SK-N-SH treated with all-trans-retinoic acid at 6 μM for 48 hours (cell line): ENCODE measurements at places on chromosomes 1 and 21.

GRCh38 chr1:9903801-9904527 is 6.1 kb downstream of the CTNNBIP1 start:
- ATAC-seq, result no peak

DNA sequence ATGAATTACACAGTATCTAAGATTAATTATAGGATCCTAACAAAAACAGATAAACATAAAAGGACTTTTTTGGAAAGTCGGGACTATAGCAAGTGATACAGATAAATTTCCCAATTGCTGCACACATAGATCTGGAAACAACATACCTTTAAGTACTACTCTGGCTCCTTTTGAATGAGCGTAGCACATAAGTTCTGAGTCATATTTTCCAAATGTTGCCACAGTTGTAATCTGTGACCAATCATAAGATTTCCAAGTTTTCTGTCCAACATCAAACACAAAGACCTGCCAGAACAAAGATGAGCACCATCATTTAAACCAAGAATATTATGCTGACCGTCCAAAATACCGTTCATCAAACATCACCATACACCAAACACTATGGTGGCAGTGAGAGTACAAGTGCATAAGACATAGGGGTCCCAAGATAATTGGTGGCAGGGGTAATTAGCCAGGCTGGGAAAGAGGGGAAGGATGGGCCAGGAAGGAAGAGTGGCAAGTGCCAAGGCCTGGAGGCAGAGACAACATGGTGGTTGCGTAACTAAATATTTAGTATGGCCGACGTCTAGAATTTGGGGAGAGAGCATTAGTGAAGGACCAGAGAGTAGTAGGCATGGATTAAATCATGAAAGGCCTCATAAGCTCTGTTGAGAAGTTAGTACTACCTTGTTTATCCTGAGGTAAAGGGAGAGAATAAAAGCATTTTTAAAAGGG is 3.6 kb downstream of the CTBS start:
- ATAC-seq, result no peak

DNA sequence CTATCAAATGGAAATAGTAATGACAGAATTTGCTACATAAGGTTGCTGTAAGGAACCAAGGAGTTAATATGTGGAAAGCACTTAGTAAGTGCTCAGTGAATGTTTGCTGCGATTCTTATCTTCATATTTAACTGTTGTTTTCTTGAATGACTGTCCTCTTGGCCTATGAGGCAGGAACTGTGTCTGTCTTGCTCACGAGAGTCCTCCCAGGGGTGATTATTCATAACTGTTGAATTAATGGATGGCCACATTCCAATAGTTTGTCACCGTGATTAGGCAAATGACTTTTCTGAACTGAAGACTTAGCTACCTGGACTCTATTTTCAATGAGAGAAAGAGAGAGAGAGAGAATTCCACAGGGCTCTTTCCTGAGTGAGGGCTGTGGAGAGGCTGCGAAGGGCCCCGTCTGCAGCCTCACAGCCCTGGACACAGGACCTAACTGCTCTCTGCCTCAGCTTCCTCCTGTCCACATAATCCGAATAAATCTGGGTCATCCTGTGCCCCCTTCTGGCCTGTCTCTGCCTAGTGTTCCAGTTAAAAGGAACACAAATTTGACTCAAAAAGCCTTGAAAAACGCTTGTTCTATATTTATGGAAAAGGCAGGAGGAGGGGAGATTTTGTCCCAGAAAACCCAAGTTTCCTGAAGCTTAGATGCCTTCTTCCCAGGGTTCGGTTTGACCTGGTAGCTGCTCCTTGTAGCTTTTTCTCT is 8.5 kb downstream of the EDN2 start:
- peak; percentile 42 for ATAC-seq

DNA sequence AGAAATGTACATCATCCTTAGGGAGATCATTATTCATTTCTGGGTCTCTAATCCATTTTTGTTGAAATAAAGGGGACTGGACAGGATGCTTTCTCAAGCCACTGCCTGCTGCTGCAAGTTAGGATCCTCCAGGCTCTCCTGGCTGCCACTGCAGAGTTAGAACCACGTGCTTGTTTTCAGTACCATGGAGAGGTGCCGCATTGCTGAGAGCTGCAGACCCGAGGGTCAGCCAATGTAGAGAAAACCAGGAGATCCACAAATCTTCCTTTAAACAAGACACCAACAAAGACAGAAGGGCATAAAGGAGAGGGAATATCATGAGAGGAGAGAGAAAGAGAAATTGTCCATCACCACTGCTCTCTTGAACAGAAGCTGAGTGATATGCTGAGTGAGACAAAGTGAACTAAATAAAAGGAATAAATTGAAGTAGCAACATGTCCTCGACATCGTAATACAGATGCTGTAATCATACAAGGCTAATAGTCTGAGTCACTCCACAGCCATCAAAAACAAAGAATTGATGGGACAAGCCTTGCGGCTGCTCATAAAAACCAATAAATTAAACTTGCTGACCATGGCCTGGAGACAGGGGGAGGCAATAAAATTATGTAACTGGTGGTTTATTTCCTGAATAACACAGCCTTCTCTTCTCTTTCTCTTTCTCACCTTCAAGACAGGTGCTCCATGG is 255.7 kb downstream of the OMA1 start:
- peak; percentile 75; the same call in 2 of the 3 replicates for ATAC-seq

GRCh38 chr1:180101411-180101810 is 53.3 kb upstream of the QSOX1 start:
- ATAC-seq, result no peak

DNA sequence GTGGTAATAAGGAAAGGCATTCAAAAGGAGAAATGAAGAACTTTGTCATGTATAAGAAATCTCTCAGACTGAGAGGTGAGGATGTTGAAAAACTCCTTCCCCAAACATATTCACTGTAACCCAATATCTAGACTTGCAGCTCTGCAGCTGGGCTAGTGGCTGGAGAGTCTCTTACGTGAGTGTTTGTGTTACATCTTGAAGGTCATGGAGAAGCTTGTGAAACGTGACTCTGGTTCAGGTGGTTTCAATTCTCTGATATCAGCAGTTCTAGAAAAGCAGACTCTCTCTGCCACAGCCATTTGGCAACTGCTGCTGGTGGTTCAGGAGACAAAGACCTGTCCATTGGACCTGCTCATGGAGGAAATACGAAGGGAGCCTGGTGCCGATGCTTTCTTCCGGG is 55.0 kb upstream of the EPHA8 start:
- no peak for ATAC-seq

- ATAC-seq, result no peak
These were observed 39.7 kb upstream of the TMEM125 start for GRCh38 chr1:43229826-43230780.

- peak; percentile 76 for ATAC-seq
These were observed 116.1 kb upstream of the GORAB start for GRCh38 chr1:170415710-170416372.

- no peak for ATAC-seq
These were observed 247.2 kb downstream of the LRRC7 start for GRCh38 chr1:69814926-69815325.

- ATAC-seq, result no peak
These were observed 76.8 kb downstream of the FOXJ3 start for GRCh38 chr1:42258218-42258617.

- ATAC-seq, result no peak
These were observed 6.1 kb downstream of the IPO13 start for GRCh38 chr1:43952731-43953346.

- no peak for ATAC-seq
These were observed 2.4 kb upstream of the B4GALT3 start for GRCh38 chr1:161179698-161180097.

DNA sequence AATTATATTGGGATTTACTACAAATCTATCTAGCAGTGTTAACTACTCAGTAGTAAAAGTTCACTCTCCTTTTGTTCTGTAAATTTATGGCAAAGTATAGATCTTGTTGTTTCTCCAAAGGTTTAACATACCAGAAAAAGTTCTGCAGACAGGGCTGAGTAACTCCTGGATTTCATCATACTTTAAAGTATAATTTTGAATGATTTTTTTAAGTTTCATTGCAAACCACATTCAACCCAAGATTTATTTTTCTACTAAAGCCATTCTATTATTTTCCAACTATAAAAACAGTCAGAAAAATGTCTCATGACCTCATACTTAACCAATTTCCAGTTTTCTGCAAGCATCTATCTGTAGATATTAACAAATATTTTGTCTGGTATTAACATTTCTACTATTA is 585.8 kb upstream of the ZRANB2 start:
- ATAC-seq, result no peak

GRCh38 chr1:59427784-59428183 is 130.9 kb downstream of the FGGY start:
- ATAC-seq, result no peak

GRCh38 chr1:108645564-108646184 is 15.2 kb downstream of the HENMT1 start:
- no peak for ATAC-seq

DNA sequence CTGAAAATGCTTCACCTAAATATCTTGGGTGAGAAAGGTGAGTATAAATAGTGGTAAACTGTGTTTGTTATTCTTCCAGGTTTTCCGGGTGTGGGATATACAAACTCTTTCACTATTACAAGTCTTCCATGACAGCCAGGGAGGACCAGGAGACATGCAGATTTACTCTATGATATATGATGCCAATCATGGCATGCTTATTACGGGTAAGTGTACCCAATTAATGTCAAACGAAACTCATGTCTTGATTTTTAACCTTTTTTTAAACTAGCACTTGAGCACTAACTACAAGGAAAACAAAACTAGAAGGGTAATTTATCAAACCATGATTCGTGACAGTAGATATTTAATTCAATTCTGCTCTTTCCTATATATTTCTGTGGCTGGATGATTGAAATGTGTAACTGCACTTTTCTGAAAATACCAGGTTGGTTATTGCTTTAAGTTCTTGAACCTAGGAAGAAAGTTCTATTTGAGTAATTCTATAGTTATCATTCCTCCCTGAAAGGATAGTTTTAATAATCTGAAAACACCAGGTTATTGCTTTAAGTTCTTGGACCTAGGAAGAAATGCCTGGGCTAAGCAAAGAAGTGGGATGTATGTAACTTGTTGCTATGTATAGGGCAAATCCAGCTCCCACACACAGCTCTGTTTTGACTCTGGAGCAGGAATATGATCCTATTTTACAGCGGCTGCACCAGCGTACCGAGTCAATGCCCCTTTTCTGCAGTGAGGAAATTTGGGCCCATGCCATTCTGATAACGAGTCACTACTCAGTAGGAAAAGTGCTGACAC is 86.4 kb downstream of the WDR64 start:
- no peak for ATAC-seq

DNA sequence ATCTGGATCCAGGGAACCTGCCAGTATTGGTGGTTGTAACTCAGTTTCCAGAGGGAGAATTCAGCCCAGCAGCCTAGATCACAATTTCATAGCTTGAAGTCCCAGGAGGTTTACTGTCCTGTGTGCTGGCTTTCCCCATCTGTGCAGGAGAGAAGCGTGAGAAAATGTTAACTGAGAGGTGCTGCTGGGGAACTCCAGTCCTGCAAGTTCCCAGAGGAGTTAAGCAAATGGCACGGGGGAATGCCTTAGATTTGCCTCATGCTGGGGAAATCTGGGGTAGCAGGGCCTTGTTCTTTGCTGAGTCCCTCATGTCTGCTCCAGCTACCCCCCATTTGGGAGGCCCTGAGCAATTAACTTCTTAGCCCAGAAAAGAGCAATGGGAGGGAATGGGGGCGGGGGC is 25.1 kb upstream of the SLAMF6 start:
- no peak for ATAC-seq

DNA sequence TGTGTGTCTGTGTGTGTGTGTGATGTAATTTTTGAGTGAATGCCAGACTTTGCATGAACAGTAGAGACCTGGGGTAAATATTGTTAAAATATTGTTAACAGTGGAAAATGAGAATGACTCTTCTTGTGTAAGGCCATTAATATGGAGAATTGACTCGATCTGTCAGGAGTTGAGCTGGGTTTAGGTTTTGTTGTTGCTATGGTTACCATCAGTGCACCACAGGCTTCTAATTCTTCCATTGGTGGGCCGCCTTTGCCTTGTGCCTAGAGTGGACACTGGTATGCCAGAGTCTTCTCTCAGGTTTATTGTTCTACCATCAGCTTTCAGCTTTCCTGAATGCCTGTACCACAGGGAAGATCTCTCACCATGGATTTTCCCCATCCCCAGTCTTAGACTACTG is 10.0 kb upstream of the NHLH2 start:
- no peak for ATAC-seq

DNA sequence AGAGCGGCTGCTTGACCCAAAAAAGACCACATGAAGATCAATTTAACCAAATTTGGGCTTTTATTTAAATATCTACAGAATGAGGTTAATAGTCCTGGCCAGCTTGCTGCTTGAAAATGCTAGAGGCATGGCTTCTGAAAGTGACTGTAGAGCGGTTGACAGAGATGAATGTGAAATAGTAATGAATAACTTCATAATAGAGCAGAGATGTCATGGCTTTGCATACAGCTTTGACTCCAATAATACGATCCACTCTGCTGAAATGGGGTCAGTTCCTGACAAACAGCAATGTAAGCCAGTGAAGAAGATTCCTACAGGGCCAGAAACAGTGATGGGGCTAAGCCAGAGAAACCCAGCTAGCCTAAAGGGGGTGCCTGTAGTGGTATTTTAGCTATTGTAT is 183.8 kb downstream of the PBX1 start:
- ATAC-seq, result no peak

GRCh38 chr1:36588972-36589371 is 106.3 kb upstream of the CSF3R start:
- no peak for ATAC-seq

DNA sequence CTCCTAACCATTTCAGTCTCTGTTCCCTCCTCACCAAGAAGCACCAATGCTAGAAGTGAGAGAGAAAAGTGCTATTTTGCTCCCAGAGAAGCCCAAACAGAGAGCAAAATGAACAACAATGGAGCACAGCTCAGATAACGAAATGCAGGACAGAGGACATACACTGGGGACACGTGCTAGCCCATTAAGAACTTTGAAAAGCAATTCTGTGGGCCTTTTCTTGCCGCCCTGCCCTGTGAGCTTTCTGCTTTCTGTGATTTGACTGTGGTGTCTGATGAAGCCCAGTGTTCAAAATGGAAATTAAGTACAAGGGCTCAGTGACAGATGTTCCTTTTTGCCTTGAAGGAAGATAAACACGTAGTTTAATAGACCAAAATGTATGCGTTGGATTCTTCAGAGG is 130.8 kb downstream of the S1PR1 start:
- no peak for ATAC-seq

DNA sequence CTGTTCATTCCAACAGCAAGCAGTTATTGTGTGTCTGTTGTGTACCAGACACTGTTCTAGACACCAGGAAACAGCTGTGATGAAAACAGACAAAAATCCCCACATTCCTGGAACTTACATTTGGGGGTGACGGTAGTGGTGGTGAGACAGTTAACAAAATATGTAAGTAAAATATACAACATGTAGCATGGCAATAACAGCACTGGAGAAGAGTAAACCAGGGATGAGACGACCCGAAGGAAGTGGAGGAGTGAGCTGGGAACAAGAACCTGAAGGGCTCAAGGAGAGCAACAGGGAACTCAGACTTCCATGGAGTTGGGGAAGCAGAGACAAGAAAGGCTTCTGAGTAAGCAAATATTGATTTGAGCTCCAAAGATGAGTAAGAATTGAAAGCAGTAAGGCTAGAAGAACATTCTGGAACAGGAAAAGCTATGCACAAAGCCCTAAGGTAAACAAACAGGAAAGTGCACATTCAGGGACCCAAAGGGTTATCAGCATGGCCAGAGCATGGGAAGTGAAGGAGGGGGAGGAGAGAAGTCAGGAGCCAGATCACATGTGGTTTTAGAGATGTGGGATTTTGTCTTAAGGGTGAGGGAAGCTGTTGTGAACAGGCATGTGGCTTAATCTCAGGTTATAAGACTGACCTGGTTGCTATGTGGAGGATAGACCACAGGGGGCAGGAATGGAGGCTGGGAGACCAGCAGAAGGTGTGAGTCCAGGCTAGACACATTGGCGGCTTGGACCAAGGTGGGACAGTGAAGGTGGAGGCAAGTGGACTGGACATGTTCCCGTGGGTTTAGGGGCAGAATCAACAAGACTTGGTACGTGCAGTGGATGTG is 7.3 kb downstream of the CSF1 start:
- no peak for ATAC-seq
